ENCODE measurements at places on chromosomes 16 and 17. TPM values are rescaled to one million over a fixed set of nuclear protein-coding genes. Genes with fewer than 3 reads are reported as not detected.

SERPINF2 gene
- total RNA-seq = 9.8 TPM

NLRC3 gene
- 3.7 TPM for total RNA-seq

SOCS1 gene
- total RNA-seq = 16.9 TPM

TRIM47 gene
- total RNA-seq = 94.0 TPM

SNX20 gene
- 4.6 TPM for total RNA-seq

TERB1 gene
- total RNA-seq = not detected

STAT5A gene
- 69.8 TPM for total RNA-seq

ADORA2B gene
- 1.6 TPM for total RNA-seq

HCFC1R1 gene
- total RNA-seq = 19.9 TPM

CD300E gene
- total RNA-seq = 10.4 TPM

GRCh38 chr16:50697881-50698767, 4.7 kb downstream of the NOD2 start:
- H3K36me3 ChIP-seq = no peaks in the 10 kb centered on the region
- peak overlapping the region; percentile 65 for H3K27ac ChIP-seq
- no peaks in the 10 kb centered on the region for H3K27me3 ChIP-seq
- H3K4me1 ChIP-seq = peaks cover 15% of the 10 kb centered on the region
- H3K4me3 ChIP-seq = peak overlapping the region; percentile 69

- peak overlapping the region; percentile 95 for H3K4me3 ChIP-seq
- H3K27me3 ChIP-seq = no peaks in the 10 kb centered on the region
- no peak for DNase-seq
- H3K27ac ChIP-seq = peak overlapping the region; percentile 82
- peaks cover 30% of the 10 kb centered on the region for H3K4me1 ChIP-seq
Measured at GRCh38 chr16:11668623-11669379, 546 bp downstream of the SNN start.

DNA sequence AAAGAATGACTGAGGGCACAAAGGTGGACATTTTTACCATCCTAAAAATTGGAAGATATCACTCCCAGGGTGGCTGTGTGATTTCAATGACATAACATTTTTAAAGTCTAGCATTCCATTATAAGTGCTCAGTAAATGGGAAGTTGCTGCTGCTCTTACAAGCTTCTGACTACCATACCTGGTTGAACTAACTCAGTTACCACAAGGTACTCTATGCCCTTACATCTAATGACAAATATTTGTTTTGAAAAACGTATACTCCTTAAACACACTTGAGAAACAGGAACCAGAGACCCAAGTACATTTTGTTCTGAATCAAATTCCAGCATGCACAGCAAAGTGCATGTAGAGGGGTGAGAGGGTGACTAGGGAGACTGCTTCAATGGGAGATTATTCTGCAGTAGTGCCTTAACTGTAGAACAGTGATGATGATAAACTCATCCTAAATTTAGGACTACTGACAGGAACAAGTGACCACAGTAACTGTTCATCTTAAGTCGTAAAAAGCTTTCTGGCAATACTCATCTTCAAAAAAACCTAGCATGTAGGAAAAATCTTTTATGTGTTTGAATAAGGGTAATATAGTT, 83.5 kb downstream of the KANSL1 start:
- H3K4me1 ChIP-seq = peaks cover 30% of the 10 kb centered on the region
- H3K27ac ChIP-seq = no peak overlapping the region
- DNase-seq = no peak
- no peak overlapping the region for H3K4me3 ChIP-seq

DNA sequence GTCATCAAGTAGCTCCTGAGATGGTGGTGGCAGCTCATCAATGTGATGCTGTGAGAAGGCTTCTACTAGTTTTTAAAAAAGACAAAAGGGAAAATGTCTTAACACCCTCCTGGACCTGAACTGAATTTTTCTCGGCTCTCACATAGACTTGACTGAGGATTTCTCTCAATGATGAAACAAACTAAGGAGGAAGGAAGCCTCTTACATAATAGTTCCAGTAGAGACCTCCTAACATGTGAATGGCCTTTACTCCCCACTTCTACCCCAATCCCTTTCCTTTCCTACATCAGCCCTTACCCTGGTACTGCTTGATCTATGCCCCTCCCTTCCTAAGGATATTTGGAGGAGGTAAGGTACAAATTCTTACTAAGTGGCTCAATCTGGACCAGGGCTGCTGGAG, 54.8 kb upstream of the MTMR4 start:
- no peaks in the 10 kb centered on the region for H3K4me1 ChIP-seq
- no peak overlapping the region for H3K4me3 ChIP-seq
- H3K36me3 ChIP-seq = no peaks in the 10 kb centered on the region
- no peaks in the 10 kb centered on the region for H3K27me3 ChIP-seq
- no peak for DNase-seq

GRCh38 chr16:85675251-85675874, 13.4 kb downstream of the GINS2 start:
- no peak for DNase-seq
- peaks cover 24% of the 10 kb centered on the region for H3K36me3 ChIP-seq
- no peak overlapping the region for H3K4me3 ChIP-seq
- no peaks in the 10 kb centered on the region for H3K4me1 ChIP-seq
- H3K27ac ChIP-seq = no peak overlapping the region
- no peaks in the 10 kb centered on the region for H3K27me3 ChIP-seq

GRCh38 chr17:41654678-41655607, 30.6 kb upstream of the KRT17 start:
- no peak for DNase-seq
- no peak overlapping the region for H3K4me3 ChIP-seq
- no peaks in the 10 kb centered on the region for H3K27me3 ChIP-seq

DNA sequence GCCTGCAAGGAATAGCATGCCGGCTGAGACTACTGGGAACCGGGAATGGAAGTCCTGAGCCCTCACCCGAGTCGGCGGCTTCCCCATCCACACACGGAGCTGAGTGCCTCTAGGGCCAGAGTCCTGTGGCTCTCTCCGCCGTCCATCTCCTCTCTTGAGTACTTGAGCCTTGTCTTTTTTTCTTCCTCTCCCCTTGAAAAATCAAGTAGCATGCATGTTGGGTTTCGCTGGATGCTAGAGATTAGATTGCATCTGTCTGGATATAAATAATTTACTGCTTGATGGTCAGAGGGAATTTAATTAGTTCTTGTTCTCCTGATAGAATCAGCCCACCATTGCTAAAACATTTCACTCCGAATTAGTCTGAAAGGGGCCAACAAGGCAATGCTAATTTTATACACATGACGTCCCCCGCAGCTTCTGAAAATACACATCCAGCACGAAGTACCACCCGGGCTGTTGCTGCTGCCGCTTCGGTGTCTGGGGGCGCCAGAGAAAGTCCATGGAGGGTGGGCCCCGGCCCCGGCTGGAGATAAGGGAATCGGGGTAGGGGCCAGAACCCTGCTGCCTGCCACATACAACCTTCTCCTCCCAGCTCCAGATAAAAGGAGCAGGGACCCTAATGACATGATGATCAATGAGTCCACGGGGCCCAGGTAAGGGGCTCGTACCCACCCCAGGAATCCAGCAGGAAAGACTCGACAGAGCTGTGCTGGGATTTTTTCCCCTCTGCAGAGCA, 48.5 kb downstream of the RBFOX3 start:
- no peak overlapping the region for H3K4me3 ChIP-seq
- H3K27me3 ChIP-seq = no peaks in the 10 kb centered on the region
- no peak overlapping the region for H3K27ac ChIP-seq
- H3K36me3 ChIP-seq = no peaks in the 10 kb centered on the region
- H3K4me1 ChIP-seq = no peaks in the 10 kb centered on the region

DNA sequence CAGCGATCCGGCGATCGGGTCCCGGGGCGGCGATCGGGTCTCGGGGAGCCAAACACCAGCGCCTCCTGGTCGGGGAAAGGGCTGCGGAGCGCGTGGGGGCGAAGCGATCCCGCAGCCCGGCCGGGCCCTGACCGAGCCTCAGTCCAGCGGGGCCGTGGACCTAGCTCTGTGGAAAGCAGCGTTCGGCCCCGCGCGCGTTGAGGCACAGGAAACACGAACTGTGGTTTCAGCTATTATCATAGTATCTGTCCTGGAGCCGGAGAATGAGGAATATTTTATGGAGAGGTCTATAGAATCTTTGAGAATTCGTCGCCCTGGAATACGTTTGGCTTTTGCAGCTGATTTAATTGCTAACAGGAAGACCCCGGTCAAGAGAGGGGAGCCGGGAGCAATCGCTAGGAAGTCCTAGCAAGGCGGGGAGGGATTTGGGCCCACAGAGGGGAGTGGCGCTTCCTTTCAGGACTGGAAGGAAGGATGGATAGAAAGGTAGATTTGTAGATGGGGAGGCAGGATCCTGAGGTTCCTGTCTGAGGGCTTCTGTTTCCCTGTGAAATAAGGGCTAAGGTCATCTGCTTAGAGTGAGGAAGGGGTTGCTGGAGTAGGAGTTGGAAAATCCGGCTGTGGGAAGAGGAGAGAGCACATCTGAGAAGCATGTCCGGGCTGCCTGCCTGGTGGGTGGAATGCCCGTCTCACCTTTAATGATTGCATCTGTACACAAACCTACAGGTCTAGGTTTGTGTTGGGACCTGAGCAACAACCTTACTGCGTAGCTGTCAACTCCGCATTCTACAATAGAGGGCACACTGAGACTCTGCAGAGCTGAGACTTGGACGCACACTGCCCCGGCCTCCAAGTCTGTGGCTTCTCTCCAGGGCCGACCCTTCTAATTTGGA, 770 bp downstream of the CCNF start:
- H3K27ac ChIP-seq = no peak overlapping the region
- peak overlapping the region; percentile 90 for H3K4me3 ChIP-seq
- peaks cover 7% of the 10 kb centered on the region for H3K4me1 ChIP-seq
- DNase-seq = no peak
- no peaks in the 10 kb centered on the region for H3K36me3 ChIP-seq

DNA sequence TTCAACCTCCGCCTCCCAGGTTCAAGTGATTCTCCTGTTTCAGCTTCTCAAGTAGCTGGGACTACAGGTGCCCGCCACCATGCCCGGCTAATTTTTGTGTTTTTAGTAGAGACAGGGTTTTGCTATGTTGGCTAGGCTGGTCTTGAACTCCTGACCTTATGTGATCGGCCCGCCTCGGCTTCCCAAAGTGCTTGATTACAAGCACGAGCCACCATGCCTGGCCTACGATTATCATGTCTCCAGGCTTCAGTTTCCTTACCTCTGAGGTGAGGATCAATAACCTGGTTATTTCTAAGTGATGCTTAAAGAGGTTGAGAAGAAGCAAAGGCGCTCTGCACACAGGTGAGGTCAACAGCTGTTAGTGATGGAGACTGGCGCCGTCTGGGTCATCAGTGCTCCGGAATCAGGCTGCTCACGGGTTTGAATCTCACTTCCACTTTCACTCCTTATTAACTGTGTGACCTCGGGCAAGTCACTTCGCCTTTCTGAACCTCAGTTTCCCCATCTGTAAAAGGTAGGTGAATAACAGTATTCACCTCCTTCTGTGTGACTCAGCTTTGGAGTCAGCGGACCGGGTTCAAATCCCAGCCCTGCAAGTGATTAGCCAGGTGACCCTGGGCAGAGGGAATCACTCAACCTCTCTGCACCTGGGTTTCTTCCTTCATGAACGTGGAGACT, 745 bp upstream of the ABCC1 start:
- H3K27me3 ChIP-seq = no peaks in the 10 kb centered on the region
- peak overlapping the region; percentile 78 for H3K4me3 ChIP-seq
- no peaks in the 10 kb centered on the region for H3K36me3 ChIP-seq
- peaks cover 50% of the 10 kb centered on the region for H3K4me1 ChIP-seq

DNA sequence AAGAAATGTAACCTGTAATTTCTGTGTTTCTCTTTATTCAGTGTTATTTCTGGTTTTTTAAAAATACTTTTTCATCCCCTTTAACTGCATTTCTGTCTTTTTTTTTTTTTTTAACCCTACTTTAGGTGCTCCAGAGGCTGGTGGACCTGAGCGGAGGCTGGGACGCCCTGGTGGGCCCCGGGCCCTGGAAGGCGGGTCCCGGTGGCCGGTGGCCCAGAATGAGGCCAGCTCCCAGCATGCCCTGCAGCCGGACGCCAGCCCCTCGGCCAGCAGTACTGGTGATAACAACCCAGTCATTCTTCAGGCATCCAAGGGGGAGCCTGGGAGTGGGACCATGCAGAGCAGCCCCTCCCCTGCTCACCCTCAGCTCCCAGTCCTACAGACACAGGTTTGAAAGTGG, 1.5 kb downstream of the SRCAP start:
- H3K36me3 ChIP-seq = peaks cover 37% of the 10 kb centered on the region
- H3K4me1 ChIP-seq = peaks cover 10% of the 10 kb centered on the region
- no peak for DNase-seq
- no peak overlapping the region for H3K4me3 ChIP-seq
- peak overlapping the region; percentile 21 for H3K27ac ChIP-seq

DNA sequence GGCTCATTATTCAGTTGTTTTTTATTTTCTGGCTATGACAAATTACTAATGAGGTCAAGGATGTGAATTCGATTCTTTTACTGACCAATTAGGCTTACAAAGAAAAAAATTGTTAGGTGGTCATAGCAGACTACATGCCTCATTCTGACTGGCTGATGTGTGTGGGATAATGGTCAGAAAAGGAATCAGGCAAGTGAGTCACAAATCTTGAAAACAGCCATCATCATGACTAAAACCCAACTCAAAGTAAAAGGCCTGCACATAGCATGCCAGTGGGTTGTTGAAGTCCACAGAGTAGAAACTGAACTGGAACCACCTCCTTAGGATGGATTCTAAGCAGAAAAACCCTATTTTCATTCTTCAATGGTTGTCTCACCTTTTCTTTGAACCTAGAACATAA, 8.6 kb downstream of the RPGRIP1L start:
- no peaks in the 10 kb centered on the region for H3K4me1 ChIP-seq
- no peak for DNase-seq
- no peak overlapping the region for H3K4me3 ChIP-seq
- H3K27ac ChIP-seq = no peak overlapping the region
- no peaks in the 10 kb centered on the region for H3K36me3 ChIP-seq

GRCh38 chr16:3118204-3118790, 5.9 kb downstream of the ZNF205 start:
- H3K36me3 ChIP-seq = peaks cover 23% of the 10 kb centered on the region
- no peak for DNase-seq
- H3K27me3 ChIP-seq = no peaks in the 10 kb centered on the region
- H3K4me1 ChIP-seq = peaks cover 10% of the 10 kb centered on the region

DNA sequence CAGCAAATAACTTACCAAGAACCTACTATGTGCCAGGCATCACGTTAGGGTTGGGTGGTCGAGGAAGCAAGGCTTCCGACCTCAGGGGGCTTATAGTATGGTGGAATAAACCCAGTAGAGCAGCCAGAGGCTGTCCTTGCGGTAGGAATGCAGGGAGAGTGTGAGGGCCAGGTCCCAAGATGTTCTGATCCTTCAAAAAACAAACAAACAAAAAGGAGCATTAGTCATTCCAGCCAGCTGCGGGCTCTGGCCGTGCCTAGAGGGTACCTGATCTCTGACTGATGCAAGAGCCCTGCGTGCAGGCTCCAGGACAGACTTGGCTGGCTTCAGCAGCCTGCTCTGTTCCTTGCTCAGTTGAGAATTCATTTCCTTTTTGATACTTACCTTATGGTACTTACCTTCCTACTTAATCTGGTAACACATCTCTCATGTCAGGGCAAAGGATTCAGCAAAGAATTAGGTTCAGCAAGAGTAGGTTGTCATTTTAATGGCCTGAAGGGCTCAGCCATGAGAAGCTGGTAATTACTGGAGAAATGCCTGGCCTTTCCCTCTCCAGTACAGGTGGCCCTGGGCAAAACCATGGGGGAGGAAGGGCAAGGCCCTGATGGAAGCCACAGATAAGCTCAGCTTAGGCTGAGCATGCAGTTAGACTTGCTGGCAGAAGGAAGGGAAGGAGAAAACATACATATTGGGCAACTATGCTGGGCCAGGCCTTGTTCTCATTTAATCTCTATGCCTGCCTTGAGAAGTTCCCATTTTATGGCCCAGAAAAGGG, 18.4 kb downstream of the CYB5D2 start:
- no peak overlapping the region for H3K4me3 ChIP-seq
- no peaks in the 10 kb centered on the region for H3K27me3 ChIP-seq
- H3K27ac ChIP-seq = peak overlapping the region; percentile 77
- H3K36me3 ChIP-seq = peaks cover 3% of the 10 kb centered on the region
- H3K4me1 ChIP-seq = peaks cover 12% of the 10 kb centered on the region

- H3K27ac ChIP-seq = no peak overlapping the region
- peaks cover 8% of the 10 kb centered on the region for H3K4me1 ChIP-seq
- no peaks in the 10 kb centered on the region for H3K36me3 ChIP-seq
- H3K27me3 ChIP-seq = no peaks in the 10 kb centered on the region
- no peak for DNase-seq
Measured at GRCh38 chr16:50259334-50260205, 6.8 kb upstream of the ADCY7 start.
